ENCODE measurements at places on chromosomes 5 and 9. TPM values are rescaled to one million over a fixed set of nuclear protein-coding genes. Genes with fewer than 3 reads are reported as not detected.

Gene SPEF2
- total RNA-seq: 2.0 TPM

Gene TRIM7
- total RNA-seq: 41.9 TPM

Gene ZNF483
- total RNA-seq: 0.56 TPM

Gene LHX3
- 0.05 TPM for total RNA-seq

Gene MTX3
- 7.8 TPM for total RNA-seq

Gene KLF9
- total RNA-seq: 5.4 TPM

Gene FOXD4
- total RNA-seq: 0.34 TPM

Gene OTULINL
- total RNA-seq: 27.0 TPM

Gene SIT1
- not detected for total RNA-seq

Gene ST8SIA4
- total RNA-seq: 0.45 TPM

Gene LECT2
- total RNA-seq: not detected

Gene SPINK4
- total RNA-seq: not detected

All from A549 treated with dexamethasone at 1 μM for 4 hours (cell line).